GM19239 (cell line): ENCODE measurements at places on chromosomes 2 and 18.

GRCh38 chr2:221380062-221380461 lies 192.0 kb downstream of the EPHA4 start:
- DNase-seq: no peak

DNA sequence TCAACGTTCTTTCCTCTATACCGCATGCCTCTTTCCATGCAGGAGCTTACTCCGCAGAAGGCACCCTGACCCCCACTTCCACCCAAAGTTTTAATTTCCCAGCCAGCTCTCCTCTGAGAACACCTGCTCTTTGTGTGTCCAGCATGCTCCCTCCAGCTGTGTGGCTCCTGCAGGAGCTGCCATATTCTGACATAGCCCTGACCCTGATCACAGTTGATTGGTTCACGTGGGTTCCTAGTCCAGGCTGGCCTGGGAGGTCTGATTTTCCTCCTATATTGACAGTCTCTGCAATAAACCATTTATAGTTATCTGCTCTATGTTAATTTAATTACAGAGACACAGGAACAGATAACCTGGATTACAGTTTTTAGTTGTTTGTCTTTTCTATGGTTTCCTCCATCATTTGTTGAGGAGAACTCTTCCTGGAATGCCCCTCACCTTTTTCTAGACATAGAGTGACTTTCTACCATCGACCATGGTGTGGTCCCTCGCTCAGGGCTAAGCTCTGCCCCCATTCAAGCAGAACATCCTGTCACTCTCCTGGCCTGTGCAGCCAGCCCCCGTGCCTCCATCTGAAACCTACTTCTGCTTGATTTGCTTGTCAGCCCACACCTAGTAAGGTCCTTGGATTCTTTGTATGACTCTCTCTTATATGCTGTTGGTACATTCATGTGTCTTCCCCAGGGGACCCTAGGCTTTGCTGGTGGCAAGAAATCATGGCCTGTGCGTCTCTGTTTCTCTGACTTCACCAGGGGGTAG lies 231.5 kb downstream of the LPIN1 start:
- no peak for DNase-seq

- no peak for DNase-seq
Observed at GRCh38 chr18:79588636-79589481, 90.7 kb upstream of the CTDP1 start.

DNA sequence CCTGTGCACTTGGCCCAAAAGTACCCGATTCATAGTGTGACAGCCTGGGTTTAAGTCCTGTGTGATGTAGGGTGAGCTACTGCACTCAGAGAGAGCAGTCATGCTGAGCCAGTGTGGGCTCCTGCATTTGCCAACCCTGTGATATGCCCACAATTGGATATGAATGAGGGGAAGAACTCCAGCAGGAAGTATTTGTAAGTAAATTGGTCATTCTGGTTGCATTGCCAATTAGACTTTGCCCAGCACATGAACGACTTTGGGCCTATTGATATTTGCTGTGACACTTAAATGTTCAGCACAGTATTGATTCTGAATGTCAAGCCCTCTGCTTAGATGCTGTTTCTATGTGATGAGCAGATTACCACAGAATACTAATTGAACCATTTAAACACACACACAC lies 570.9 kb downstream of the PIK3C3 start:
- DNase-seq: no peak

DNA sequence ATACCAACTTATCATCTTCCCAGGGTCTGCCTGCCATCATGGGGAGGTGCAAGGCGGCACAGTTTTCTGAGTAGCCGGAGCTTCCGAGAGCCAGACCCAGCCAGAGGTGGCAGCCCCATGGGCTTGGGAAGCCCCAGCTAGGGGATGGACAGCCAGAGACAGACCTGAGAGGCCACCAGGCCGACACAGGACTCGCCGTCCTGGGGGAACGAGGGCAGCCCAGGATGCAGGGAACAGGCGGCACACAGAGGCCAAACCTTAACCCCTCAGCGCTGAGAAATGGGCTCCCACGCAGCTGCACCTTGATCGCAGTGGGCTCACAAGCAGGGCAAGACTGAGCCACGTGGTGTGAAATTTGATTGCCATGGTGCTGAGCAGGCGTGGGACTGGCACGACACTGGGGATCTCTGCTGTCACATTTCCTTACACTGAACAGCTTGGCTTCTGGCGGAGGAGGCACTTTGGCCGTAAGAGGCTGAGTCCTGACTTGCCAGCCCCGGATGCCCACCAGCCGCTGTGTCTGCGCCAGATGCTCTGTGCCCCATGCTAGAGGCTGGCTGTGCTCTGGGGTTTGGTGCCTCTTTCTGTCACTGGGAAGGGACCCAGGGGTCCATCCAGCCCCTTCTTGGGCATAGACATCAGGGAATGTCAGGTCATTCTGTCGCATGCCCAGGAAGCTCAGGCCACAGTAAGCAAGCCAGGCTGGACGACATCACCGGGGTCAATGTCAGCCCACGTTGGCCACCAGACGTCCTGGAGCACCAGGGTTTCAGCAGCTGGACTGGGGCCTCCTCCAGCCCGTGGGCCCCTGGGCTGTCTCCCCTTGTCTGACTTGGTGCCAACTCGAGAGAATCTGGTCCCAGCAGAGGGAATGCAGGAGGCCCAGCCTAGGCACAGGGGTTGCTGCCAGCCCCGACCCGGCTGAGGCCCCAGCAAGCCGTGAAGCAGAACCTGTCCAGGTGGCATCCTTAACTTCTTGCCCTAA lies 312.1 kb upstream of the MYT1L start:
- DNase-seq: no peak

DNA sequence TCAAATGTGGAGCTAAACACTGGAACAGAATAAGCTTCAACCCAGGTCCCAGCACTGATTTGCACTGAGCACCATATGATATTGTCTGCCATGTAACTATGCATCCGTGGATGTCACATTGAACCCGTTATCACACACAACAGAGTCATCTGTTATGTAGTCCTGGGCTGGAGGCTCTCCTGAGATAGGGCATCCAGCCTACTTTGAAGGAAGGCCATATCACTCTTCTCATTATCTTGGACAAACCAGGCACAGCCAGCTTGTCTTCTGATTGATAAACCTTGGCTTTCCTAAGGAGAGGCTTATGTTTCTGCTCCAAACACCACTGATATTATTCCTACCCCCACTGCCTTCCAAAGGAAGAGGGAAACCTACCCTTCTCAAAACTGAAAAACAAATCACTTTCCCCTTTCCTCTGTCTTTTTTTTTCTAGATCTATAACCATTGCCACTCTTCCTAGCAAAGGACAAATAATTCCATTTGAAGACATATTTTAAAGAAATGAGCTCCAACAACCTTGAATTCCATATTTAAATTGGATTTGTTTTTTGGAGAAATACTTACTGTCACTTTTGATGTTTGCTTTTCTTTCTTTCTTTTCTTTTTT lies 16.4 kb downstream of the RSAD2 start:
- DNase-seq: no peak

GRCh38 chr2:134140251-134140661 lies 113.6 kb upstream of the MGAT5 start:
- DNase-seq: no peak

DNA sequence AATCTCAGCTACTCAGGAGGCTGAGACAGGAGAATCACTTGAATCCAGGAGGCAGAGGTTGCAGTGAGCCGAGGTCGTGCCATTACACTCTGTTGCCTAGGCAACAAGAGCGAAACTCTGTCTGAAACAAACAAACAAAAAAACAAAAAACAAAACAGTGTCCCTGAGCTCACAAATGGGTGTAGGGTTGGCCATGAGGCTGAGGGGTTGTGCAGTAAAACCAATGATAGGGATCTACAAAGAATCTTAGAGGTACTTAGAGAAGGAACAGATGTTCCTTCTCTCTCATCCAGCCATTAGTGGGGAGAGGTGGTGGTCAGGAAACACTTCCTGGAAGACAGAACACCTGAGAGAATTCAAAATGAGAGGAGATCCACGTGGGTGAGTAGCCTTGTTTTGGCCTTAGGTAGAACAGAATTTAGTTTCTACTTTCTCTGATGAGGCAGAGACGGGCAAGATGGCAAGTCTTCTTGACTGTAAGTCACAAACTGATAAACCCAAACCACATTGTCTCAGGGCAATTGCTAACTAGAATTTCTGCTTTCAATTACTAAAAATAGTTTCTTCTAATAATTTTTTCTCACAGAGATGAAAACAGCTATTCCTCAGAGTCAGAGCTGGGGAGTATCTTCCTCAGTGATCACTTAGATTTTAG lies 61.5 kb upstream of the PPM1B start:
- no peak for DNase-seq

DNA sequence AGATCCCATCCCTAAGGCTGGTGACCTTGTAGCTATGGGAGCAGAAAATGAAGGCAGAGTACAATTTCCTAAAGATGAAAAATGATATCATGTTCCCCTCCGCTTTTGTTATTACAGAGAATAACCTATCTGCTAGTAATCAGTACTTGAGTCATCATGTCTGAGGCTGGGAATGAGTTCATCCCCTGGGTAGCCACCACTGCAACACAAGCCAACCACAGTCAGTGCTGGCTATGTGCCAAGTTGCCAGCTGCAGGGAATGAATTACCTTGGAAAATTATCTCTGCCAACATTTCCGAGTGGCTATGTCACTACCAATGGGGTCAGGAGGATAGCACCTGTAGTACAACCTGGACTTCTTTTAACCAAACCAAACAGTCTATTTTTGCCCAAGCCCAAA lies 1094.7 kb upstream of the DDX18 start:
- no peak for DNase-seq

- DNase-seq: no peak
Observed at GRCh38 chr2:10073706-10074105, 6.5 kb downstream of the CYS1 start.

DNA sequence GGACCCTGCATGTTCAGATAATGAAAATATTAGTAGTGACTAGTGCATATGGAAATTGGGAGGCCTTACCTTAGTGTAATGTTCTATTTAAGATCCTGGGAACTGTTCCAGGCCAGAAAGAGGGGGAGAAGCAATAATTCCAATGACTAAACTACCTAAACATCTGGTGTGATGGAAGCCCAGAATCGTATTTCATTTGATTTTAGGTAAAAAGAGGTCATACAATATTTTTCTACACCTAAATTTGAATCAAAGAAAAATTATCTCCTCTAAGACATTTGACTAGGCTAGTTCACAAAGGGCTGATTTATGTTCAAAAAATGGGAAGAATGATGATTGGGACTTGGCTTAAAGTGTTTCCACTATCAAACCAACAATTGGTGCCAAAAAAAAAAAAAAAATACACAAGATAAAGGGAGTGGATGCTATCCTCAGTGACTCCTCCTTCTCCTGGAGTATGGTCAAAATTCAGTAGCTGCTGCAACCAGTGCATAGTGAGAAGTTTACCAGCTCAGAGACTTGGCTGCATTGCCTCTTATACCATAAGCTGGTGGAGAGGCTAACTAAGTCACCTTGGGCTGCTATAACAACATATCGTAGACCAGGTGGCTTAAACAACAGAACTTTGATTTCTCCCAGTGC lies 1038.3 kb upstream of the ACVR2A start:
- no peak for DNase-seq

GRCh38 chr2:108633409-108633808 lies 85.9 kb upstream of the RANBP2 start:
- DNase-seq: no peak

GRCh38 chr2:10360850-10361588 lies 58.3 kb downstream of the HPCAL1 start:
- DNase-seq: no peak

DNA sequence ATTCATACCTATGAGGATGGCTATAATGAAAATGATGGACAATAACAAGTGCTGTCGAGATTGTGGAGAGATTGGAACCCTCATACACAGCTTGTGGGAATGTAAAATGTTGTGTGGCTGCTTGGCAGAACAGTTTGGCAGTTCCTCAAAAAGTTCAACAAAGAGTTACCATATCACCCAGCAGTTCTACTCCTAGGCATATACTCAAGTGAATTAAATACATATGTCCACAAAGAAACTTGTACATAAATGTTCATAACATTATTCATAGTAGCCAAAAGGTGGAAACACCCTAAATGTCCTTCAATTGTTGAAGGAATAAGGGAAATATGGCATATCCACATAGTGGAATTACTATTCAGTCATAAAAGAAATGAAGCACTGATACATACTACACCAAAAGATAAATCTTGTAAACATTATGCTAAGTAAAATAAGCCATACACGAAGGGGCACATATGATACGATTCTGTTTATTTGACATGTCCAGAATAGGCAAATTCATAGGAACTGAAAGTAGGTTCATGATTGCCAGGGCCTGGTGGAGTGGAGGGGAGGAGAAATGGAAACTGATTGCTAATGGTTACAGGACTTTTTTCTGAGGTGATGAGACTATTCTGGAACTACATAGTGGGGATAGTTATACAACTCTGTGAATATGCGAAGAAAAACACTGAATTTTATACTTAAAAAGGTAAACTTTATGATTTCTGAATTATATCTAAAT lies 92.1 kb downstream of the ADAM23 start:
- no peak for DNase-seq

GRCh38 chr2:10245661-10246060 lies 57.0 kb upstream of the HPCAL1 start:
- no peak for DNase-seq

DNA sequence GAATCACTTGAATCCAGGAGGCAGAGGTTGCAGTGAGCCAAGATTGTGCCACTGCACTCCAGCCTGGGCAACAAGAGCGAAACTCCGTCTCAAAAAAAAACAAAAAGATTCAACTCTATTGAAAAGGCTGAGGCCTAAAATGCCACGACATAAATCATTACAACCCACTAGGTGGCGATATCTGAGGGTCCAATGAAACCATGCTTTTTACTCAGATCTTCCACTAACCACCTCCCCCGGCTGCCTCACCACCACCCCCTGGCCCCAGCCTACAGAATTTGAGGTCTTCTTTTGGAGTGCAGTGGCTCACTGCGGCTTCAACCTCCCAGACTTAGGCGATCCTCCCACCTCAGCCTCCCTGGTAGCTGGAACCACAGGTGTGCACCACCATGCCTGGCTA lies 57.5 kb downstream of the AP1S3 start:
- DNase-seq: peak; percentile 52

GRCh38 chr2:68330691-68331090 lies 10.9 kb upstream of the CNRIP1 start:
- DNase-seq: no peak
